ENCODE measurements at places on chromosomes 5 and 9. TPM values are rescaled to one million over a fixed set of nuclear protein-coding genes. Genes with fewer than 3 reads are reported as not detected.
A peak's percentile ranks its signal among the peaks of the same experiment; 100 is the strongest.

DNA sequence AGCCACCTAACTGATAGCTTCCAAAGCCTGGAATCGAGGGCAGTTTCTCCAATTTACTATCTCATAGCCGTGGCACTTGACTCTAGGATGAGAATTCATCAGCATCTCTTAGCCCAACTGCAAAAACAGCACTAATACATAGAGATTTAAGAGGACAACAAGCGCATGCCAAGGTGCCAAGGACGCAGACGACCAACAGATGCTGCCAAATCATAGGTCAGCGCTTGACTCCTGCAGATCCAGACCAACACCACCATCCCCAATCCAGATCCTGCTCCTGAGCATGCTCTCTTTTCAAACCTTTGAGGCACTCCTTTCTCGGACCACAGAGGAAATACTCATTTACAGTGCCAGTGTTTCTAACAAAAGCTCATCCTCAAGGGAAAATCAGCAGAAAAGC, 24.6 kb downstream of the NRG2 start:
- H3K4me1 ChIP-seq = no peaks in the 10 kb centered on the region
- H3K36me3 ChIP-seq = no peaks in the 10 kb centered on the region
- no peak overlapping the region for H3K27ac ChIP-seq

DNA sequence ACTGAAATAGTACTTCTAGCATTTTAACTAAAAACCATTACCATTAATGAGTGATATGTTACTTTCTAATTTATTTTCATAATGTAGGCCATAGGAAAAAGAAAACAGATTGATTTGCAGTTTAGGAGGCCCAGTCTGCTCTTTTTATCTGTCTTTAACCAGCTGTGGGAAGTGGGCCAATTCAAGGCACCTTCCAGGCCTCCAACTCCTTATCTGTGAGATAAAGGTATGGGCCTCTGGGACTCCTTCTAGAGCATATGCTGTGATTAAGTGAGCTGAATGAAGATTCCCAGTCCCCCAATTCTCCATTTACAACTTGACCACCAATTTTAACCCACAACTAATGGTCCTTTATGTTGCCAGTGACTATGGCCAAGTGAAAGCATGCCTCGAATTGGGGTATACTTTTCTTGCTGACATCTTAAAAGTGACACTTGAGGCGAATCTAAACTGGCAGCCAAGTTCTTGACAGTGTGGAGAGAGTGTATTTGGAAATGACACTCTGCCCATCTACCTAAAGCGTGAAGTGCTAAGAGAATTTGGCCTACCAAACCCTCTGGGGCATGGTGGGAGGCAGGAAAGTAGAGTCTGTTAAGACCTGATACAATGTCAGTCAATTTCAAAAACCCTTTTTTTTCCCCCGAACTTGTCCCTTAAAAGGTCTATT, 88.3 kb downstream of the PIK3R1 start:
- H3K4me1 ChIP-seq = no peaks in the 10 kb centered on the region
- no peak overlapping the region for H3K27ac ChIP-seq
- H3K36me3 ChIP-seq = no peaks in the 10 kb centered on the region
- no peaks in the 10 kb centered on the region for H3K27me3 ChIP-seq
- no peak overlapping the region for H3K4me3 ChIP-seq

GRCh38 chr5:151743530-151743929, 14.9 kb downstream of the ATOX1 start:
- H3K27me3 ChIP-seq = no peaks in the 10 kb centered on the region
- DNase-seq = no peak
- H3K4me3 ChIP-seq = no peak overlapping the region
- H3K36me3 ChIP-seq = peaks cover 8% of the 10 kb centered on the region

PCDHB4 gene
- total RNA-seq = 1.6 TPM

PCDHB10 gene
- 1.5 TPM for total RNA-seq

DNA sequence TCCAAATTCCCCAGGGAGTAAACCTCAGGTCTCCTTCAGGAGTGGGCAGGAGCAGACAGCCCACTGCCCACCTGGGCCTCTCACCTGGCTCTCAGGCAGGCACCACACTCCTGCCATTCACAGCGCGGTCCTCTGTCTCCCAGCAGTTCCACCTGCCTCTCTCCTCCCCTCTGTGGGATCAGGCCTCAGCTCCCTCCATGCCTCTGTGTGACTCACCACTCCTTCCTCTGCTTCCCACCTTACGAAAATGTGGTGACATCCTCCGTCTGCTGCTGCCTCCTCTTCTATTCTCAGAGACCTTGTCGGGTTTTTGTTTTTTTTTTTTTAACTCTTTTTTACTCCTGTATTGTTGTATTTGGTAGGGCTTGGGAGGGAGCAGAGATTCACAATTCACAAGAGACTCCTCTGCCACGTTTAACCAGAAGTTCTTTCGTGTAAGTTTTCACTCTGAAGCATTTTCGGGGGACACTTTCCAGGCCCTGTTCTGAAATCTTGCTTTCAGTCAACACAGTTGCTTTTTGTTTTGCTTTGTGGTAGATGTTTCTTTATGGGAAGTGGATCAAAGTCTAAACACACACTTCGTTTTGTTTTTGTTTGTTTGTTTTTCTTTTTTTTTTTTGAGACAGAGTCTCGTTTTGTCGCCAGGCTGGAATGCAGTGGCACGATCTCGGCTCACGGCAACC, 21.1 kb upstream of the CDKN2AIPNL start:
- no peak overlapping the region for H3K27ac ChIP-seq
- peaks cover 7% of the 10 kb centered on the region for H3K36me3 ChIP-seq
- H3K4me1 ChIP-seq = no peaks in the 10 kb centered on the region
- peak; percentile 65 for DNase-seq
- H3K27me3 ChIP-seq = no peaks in the 10 kb centered on the region

GRCh38 chr9:5971740-5972139, 43.7 kb downstream of the RANBP6 start:
- no peaks in the 10 kb centered on the region for H3K27me3 ChIP-seq
- no peak for DNase-seq
- peaks cover 16% of the 10 kb centered on the region for H3K36me3 ChIP-seq
- H3K4me3 ChIP-seq = no peak overlapping the region

RNF183 gene
- not detected for total RNA-seq

GRCh38 chr5:151721087-151721646, 34.5 kb upstream of the SPARC start:
- no peaks in the 10 kb centered on the region for H3K36me3 ChIP-seq
- H3K4me1 ChIP-seq = peaks cover 7% of the 10 kb centered on the region
- no peaks in the 10 kb centered on the region for H3K27me3 ChIP-seq
- no peak for DNase-seq
- no peak overlapping the region for H3K4me3 ChIP-seq

ITGA2 gene
- 3.2 TPM for total RNA-seq

DNA sequence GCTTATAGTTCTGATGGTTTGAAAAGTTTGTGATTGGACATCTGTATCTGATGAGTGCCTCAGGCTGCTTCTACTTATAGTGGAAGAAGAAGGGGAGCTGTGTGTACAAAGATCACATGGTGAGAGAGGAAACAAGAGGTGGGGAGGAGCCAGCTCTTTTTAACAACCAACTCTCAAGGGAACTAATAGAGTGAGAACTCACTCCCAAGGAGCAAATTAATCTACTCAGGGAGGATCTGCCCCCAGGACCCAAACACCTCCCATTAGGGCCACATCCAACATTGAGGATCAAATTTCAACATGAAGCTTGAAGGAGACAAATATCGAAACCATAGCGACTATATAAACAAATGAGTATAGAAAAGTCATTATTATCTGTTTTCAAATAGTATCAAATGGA, 64.7 kb upstream of the PRLR start:
- no peaks in the 10 kb centered on the region for H3K27me3 ChIP-seq
- no peak overlapping the region for H3K4me3 ChIP-seq
- H3K27ac ChIP-seq = no peak overlapping the region
- no peaks in the 10 kb centered on the region for H3K4me1 ChIP-seq
- peaks cover 8% of the 10 kb centered on the region for H3K36me3 ChIP-seq

GRCh38 chr9:90858457-90858901, 56.9 kb downstream of the SYK start:
- H3K27ac ChIP-seq = no peak overlapping the region
- H3K27me3 ChIP-seq = no peaks in the 10 kb centered on the region
- H3K36me3 ChIP-seq = no peaks in the 10 kb centered on the region
- no peaks in the 10 kb centered on the region for H3K4me1 ChIP-seq
- H3K4me3 ChIP-seq = no peak overlapping the region

IFNA10 gene
- not detected for total RNA-seq

- H3K36me3 ChIP-seq = peaks cover 89% of the 10 kb centered on the region
- H3K4me1 ChIP-seq = no peaks in the 10 kb centered on the region
- H3K27me3 ChIP-seq = no peaks in the 10 kb centered on the region
- no peak overlapping the region for H3K4me3 ChIP-seq
Measured at GRCh38 chr5:169595172-169595820, 11.7 kb downstream of the SPDL1 start.

GRCh38 chr9:33014665-33015014, 10.4 kb upstream of the DNAJA1 start:
- DNase-seq = no peak
- no peaks in the 10 kb centered on the region for H3K27me3 ChIP-seq
- no peak overlapping the region for H3K27ac ChIP-seq
- 0 out of 2 replicates have a peak, but pooled peaks cover 3% of the 10 kb centered on the region for H3K4me1 ChIP-seq
- H3K36me3 ChIP-seq = peaks cover 11% of the 10 kb centered on the region

SLC46A2 gene
- not detected for total RNA-seq

LEAP2 gene
- total RNA-seq = 1.0 TPM

ASPN gene
- total RNA-seq = not detected

GRCh38 chr9:6845880-6846279, 88.1 kb downstream of the KDM4C start:
- peak; percentile 49 for DNase-seq
- no peak overlapping the region for H3K27ac ChIP-seq
- H3K4me3 ChIP-seq = no peak overlapping the region

DNA sequence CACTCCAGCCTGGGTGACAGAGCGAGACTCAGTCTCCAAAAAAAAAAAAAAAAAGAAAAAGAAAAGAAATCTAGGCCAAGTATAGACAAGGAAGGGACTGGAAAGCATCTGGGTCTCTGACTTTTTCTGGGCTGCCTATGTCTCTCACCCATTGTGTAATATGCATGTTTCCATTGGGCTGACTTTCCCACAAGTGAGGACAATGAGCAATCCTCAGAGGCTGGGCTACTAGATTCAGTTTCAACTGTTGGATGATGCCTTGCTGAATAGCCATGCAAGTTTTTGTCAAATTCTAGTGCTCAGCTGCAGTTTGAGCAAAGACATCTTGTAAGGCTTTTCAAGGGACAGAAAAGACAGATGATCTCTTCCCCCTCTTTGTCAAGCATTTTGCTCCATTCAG, 82.1 kb downstream of the PHAX start:
- no peak overlapping the region for H3K27ac ChIP-seq
- H3K36me3 ChIP-seq = no peaks in the 10 kb centered on the region
- H3K27me3 ChIP-seq = no peaks in the 10 kb centered on the region
- no peak for DNase-seq

- peak overlapping the region; percentile 84 for H3K4me3 ChIP-seq
- DNase-seq = peak; percentile 49
- H3K4me1 ChIP-seq = peaks cover 8% of the 10 kb centered on the region
- no peaks in the 10 kb centered on the region for H3K36me3 ChIP-seq
- H3K27me3 ChIP-seq = peaks cover 10% of the 10 kb centered on the region
Measured at GRCh38 chr5:143402553-143403333, 743 bp downstream of the NR3C1 start.

MCC gene
- total RNA-seq = 7.6 TPM

GRCh38 chr9:111151537-111151936, 113.3 kb upstream of the LPAR1 start:
- no peak for DNase-seq
- no peaks in the 10 kb centered on the region for H3K36me3 ChIP-seq
- H3K4me3 ChIP-seq = no peak overlapping the region
- no peak overlapping the region for H3K27ac ChIP-seq
- no peaks in the 10 kb centered on the region for H3K27me3 ChIP-seq

GRCh38 chr9:134433909-134434882, 107.9 kb downstream of the RXRA start:
- no peaks in the 10 kb centered on the region for H3K27me3 ChIP-seq
- H3K27ac ChIP-seq = no peak overlapping the region
- H3K4me1 ChIP-seq = no peaks in the 10 kb centered on the region
- H3K4me3 ChIP-seq = no peak overlapping the region
- DNase-seq = no peak
- no peaks in the 10 kb centered on the region for H3K36me3 ChIP-seq

FBP2 gene
- not detected for total RNA-seq

ZDHHC11 gene
- 37.6 TPM for total RNA-seq

GRCh38 chr5:161546470-161547301, at the start of gene GABRB2:
Gene GABRB2, minus strand, starts transcription at chr5:161546725. Its CDS starts 82 bp downstream, at chr5:161546643.
- H3K36me3 ChIP-seq = no peaks in the 10 kb centered on the region
- peak; percentile 45 for DNase-seq
- peak within 1 kb of the TSS; percentile 67 for H3K4me3 ChIP-seq
- H3K27ac ChIP-seq = no peak within 1 kb of the TSS
- peaks cover 4% of the 10 kb centered on the region for H3K4me1 ChIP-seq
- H3K27me3 ChIP-seq = peaks cover 35% of the 10 kb centered on the region

DNA sequence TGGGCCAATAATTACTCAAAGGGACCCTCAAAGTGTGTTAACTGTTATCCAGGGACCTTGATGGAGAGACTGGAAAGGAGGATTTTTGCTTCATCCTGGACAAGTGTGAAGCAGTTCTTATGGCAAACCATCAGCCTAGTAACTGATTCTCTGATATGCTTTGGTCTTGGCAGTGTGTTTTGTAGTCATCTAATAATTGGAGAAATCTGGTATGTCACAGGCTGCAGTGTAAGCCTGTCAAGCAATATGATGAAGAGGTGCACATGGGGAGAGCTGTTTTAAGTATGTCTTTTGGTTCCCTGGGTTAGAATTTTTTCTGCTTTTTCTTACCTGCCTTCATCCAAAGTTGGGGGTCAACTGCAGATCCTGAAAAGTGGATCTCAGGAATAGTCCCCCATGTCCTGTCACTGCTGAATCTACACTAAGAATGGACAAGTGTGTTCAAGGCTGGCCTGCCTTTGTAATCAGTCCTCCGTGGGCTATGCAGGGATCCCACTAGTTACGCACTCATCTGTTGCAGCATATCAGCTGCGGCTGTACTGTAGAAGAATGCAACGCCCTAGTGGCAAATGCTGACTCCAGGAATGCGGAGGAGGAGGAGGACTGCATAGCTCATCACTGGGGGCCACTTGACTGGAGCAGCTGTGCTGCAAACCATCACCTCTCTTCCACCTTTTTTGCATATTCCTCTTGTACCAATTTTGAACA, 1.9 kb downstream of the SPTAN1 start:
- H3K36me3 ChIP-seq = no peaks in the 10 kb centered on the region
- H3K4me3 ChIP-seq = no peak overlapping the region
- H3K27me3 ChIP-seq = no peaks in the 10 kb centered on the region
- DNase-seq = peak; percentile 69

- H3K4me1 ChIP-seq = no peaks in the 10 kb centered on the region
- H3K36me3 ChIP-seq = no peaks in the 10 kb centered on the region
- DNase-seq = no peak
- H3K4me3 ChIP-seq = no peak overlapping the region
- no peaks in the 10 kb centered on the region for H3K27me3 ChIP-seq
Measured at GRCh38 chr9:20379804-20380225, 242.5 kb downstream of the MLLT3 start.

SLC45A2 gene
- total RNA-seq = not detected

SLCO6A1 gene
- total RNA-seq = 0.46 TPM

PGM5 gene
- total RNA-seq = not detected

PCDHAC2 gene
- total RNA-seq = 5.4 TPM

C9orf78 gene
- total RNA-seq = 37.5 TPM

GRCh38 chr5:110333384-110333783, 393.1 kb downstream of the TMEM232 start:
- no peaks in the 10 kb centered on the region for H3K27me3 ChIP-seq
- H3K4me3 ChIP-seq = no peak overlapping the region
- H3K36me3 ChIP-seq = peaks cover 4% of the 10 kb centered on the region
- peak; percentile 51 for DNase-seq
- H3K27ac ChIP-seq = no peak overlapping the region

ADRB2 gene
- 0.26 TPM for total RNA-seq
